ENCODE measurements at places on chromosomes 12 and 14. TPM values are rescaled to one million over a fixed set of nuclear protein-coding genes. Genes with fewer than 3 reads are reported as not detected.

The SDR9C7 gene
- total RNA-seq: not detected

The KRT78 gene
- total RNA-seq: 1.1 TPM

GRCh38 chr12:67482751-67483661, 165.5 kb upstream of the DYRK2 start:
- peak; percentile 62 for DNase-seq

- no peak for DNase-seq
These were observed 148.3 kb downstream of the AKAP6 start for GRCh38 chr14:32477396-32477795.

GRCh38 chr12:6122201-6122600, 2.3 kb downstream of the VWF start:
- peak; percentile 0 for DNase-seq

The GYS2 gene
- not detected for total RNA-seq

The LYZ gene
- 9.7 TPM for total RNA-seq

The OAS2 gene
- 3.2 TPM for total RNA-seq

GRCh38 chr12:52005903-52006703, 643 bp upstream of the TAMALIN start:
- DNase-seq: peak; percentile 59
